Activated T-cell treated with anti-CD3 and anti-CD28 coated beads, Interleukin-2, amount 50 U/mL, for 72 hours (primary cell): ENCODE measurements at places on chromosomes 5 and 9. TPM values are rescaled to one million over a fixed set of nuclear protein-coding genes. Genes with fewer than 3 reads are reported as not detected.

GPR150 gene
- total RNA-seq = 1.1 TPM

RAD1 gene
- 43.8 TPM for total RNA-seq

- no peak for DNase-seq
These were observed 409.7 kb downstream of the IRX1 start for GRCh38 chr5:4005335-4005734.

- no peak for DNase-seq
These were observed 140.8 kb downstream of the CAMK4 start for GRCh38 chr5:111364992-111365391.

DNA sequence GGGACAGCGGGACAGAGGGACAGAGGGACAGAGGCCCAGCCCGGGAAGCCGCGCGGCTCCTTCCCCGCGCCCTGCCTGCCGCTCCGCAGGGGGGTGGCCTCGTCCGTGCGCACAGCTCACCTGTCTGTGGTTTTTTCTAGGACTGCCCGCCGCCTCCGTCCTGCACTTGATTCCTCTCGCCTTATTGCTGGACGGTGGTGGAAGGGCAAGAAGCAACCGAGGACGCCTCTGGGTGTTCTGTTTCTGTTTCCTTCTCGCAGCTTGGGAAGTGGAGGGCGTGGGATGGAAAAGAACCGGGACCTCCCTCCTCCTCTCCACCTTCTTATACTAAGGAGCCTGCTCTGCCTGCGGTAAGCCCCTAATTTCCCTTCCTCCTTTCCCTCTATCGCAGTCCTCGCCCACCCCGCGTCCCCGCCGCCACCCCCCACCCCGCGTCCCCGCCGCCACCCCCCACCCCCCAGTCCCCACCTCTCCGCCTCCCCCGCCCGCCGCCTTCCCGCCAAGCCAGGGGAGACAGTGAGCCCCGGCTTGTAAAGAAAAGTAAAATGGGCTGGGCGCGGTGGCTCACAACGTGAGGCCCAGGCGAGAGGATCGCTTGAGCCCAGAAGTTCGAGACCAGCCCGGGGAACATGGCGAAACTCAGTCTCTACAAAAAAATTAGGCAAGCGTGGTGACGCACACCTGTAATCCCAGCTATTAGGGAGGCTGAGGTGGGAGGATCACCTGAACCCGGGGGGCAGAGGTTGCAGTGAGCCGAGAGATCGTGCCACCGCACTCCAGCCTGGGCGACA lies 9.6 kb upstream of the FLT4 start:
- DNase-seq = no peak
